ENCODE measurements at places on chromosomes 3 and 15.

GRCh38 chr3:101903451-101903871, 54.1 kb downstream of the NFKBIZ start:
- DNase-seq = no peak

- no peak for DNase-seq
Measured at GRCh38 chr3:195512798-195513345, 30.3 kb downstream of the PPP1R2 start.

GRCh38 chr15:70347321-70348225, 249.9 kb upstream of the TLE3 start:
- DNase-seq = no peak

- DNase-seq = no peak
Measured at GRCh38 chr15:52232327-52232726, 41.1 kb upstream of the GNB5 start.

DNA sequence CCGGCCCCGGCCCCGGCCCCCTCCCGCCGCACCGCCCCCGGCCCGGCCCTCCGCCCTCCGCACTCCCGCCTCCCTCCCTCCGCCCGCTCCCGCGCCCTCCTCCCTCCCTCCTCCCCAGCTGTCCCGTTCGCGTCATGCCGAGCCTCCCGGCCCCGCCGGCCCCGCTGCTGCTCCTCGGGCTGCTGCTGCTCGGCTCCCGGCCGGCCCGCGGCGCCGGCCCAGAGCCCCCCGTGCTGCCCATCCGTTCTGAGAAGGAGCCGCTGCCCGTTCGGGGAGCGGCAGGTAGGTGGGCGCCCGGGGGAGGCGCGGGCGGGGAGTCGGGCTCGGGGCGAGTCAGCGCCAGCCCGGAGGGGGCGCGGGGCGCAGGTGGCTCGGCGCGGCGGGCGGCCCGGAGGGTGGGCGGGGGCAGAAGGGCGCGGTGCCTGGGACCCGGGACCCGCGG, 352 bp downstream of the CHRD start:
- no peak for DNase-seq

- no peak for DNase-seq
Measured at GRCh38 chr3:133835418-133835743, 29.8 kb downstream of the SRPRB start.

- no peak for DNase-seq
Measured at GRCh38 chr3:126773783-126774182, 69.7 kb downstream of the CHCHD6 start.

- DNase-seq = no peak
Measured at GRCh38 chr15:35506272-35506870, 39.6 kb downstream of the DPH6 start.

GRCh38 chr15:34436126-34436955, 1.3 kb downstream of the GOLGA8A start:
- no peak for DNase-seq

- no peak for DNase-seq
Measured at GRCh38 chr3:149547954-149548668, 73.6 kb downstream of the TM4SF4 start.

DNA sequence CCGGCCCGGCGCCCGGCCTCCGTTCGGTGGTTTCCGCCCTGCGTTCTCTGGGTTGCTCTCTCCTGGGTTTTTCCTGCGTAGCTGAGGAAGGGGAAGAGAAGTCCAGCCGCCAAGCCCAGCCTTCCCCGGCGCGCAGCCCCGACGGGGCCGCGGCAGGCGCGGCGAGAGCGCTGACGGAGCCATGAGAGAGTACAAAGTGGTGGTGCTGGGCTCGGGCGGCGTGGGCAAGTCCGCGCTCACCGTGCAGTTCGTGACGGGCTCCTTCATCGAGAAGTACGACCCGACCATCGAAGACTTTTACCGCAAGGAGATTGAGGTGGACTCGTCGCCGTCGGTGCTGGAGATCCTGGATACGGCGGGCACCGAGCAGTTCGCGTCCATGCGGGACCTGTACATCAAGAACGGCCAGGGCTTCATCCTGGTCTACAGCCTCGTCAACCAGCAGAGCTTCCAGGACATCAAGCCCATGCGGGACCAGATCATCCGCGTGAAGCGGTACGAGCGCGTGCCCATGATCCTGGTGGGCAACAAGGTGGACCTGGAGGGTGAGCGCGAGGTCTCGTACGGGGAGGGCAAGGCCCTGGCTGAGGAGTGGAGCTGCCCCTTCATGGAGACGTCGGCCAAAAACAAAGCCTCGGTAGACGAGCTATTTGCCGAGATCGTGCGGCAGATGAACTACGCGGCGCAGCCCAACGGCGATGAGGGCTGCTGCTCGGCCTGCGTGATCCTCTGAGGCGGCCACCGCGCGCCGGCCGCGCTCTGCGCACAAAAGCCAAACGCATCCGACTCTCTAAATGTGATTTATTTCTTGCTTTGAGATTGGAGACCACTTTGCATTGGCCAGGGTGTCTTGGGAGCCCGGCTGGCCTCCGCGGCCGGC, 727 bp downstream of the RAP2B start:
- peak; percentile 10 for DNase-seq

GRCh38 chr3:157103280-157103679, 56.7 kb downstream of the CCNL1 start:
- DNase-seq = peak; percentile 31

- DNase-seq = no peak
Measured at GRCh38 chr15:36951731-36952247, 148.6 kb downstream of the MEIS2 start.

- DNase-seq = no peak
Measured at GRCh38 chr3:40997711-40998519, 201.4 kb upstream of the CTNNB1 start.

DNA sequence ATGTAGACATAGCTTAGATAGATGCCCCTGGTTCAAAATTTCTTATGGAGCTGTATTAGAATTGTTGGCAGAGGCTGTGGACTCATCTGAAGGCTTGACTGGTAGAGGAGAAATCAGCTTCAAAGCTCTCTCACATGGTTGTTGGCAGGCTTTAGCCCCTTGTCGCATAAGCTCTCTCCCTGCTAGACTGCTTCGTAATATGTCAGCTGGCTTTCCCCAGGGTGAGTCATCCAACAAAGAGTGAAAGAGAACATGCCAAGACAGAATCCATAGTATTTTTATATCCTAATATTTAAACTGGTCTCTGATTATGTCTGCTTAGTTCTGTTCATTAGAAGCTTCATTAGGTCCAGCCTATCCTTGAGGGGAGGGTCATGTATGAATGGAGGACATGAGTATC, 427.4 kb upstream of the NAALADL2 start:
- no peak for DNase-seq

- no peak for DNase-seq
Measured at GRCh38 chr3:149382101-149382467, 4.6 kb upstream of the TM4SF1 start.

GRCh38 chr3:186534113-186534669, 10.0 kb downstream of the CRYGS start:
- DNase-seq = no peak

- DNase-seq = no peak
Measured at GRCh38 chr15:61755467-61755866, 304.8 kb downstream of the VPS13C start.

DNA sequence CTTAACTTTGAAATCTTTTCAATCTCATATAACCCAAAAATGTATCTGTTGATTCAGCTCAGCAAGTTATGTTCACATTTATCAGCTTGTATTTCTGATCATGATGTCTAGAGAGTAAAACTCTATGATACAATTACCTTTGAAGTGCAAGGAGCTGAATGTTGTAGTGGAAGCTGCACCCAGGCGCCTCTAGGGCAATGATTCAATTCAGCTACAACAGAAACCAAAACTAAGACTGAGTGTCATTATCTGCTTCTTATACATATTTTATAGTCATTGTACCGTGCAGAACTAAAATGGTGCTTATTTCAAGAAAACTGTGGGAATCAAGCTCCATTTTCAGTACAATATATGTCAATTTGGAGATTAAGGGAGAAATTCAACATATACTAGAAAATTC, 1237.5 kb downstream of the ZPLD1 start:
- no peak for DNase-seq

DNA sequence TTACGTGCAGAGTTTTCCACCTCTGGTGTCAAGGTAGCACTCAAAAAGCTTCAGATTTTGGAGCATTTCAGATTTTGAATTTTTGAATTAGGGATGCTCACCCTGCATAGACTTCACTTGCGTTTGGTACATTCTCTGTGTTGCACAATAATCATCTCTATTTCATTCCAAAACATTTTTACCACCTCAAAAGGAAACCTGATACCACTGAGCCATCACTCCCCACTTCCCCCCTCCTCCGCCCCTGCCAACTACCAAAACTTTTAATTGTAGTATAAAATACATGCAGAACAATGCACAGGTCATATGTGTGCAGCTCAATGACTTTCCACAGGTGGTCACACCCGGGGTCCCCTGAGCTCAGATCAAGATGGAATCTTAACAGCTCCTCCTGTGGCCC, 208.8 kb downstream of the SV2B start:
- no peak for DNase-seq

DNA sequence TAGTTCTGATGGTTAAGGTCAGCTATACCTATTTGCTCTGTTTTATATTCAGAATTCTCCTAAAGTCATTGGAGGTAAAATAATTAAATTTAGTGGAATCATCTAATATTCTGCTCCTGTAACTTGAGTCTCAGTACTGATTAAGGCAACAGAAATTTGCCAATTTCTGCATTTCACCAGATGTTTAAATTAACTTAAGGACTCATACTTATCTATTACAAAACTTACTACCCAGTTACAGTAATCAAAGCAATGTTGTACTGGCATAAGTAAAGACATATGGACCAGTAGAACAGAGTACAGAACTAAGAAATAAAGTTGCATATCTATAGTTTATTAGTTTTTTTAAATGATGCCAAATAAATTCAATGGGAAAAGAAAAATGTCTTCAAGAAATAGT, 1043.8 kb downstream of the OTOL1 start:
- DNase-seq = no peak

- DNase-seq = no peak
Measured at GRCh38 chr3:62567097-62568021, 194.0 kb upstream of the FEZF2 start.

- no peak for DNase-seq
Measured at GRCh38 chr3:30473374-30474051, 132.9 kb upstream of the TGFBR2 start.

- no peak for DNase-seq
Measured at GRCh38 chr15:64568765-64569164, 108.4 kb downstream of the ZNF609 start.

DNA sequence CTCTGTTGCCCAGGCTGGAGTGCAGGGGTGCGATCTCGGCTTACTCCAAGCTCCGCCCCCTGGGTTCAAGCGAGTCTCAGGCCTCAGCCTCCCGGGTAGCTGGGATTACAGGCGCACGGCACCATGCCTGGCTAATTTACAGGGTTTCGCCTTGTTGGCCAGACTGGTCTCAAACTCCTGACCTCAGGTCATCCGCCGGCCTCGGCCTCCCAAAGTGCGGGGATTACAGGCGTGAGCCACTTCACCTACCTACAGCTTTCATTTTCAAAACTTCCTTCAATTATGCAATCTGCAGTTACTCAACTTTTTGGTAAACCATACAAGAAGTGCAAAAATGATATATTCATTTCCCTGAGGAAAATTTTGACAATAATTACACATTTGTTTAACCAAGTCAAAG, 14.0 kb downstream of the NANOGP8 start:
- DNase-seq = no peak

GRCh38 chr15:80179935-80180334, 27.1 kb downstream of the FAH start:
- no peak for DNase-seq

- no peak for DNase-seq
Measured at GRCh38 chr15:41838400-41838897, at the start of gene PLA2G4B. Gene PLA2G4B, plus strand, starts transcription at chr15:41838847. Its CDS starts 67 bp downstream, at chr15:41838914.

DNA sequence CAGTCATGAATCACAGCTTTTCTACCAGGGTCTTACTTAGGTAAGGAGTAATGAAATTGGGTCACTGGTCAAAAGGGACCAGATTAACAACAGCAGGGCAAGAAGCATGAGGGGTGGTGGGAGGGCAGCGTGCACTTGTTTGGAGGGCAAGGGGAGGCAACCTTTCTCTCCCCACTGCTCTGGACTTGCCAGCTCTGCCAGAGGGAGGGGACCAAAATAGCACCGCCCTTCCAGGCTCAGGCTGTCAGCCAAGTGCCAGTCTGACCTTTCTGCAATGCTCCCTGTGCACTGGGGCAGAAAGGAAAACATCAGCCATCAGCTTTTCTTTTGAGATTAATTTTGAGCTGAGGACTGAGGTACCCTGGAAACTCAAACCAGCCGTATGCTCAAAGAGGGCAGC, 4.5 kb upstream of the ULK3 start:
- DNase-seq = no peak

- DNase-seq = no peak
Measured at GRCh38 chr3:65145680-65146079, 457.9 kb upstream of the ADAMTS9 start.

DNA sequence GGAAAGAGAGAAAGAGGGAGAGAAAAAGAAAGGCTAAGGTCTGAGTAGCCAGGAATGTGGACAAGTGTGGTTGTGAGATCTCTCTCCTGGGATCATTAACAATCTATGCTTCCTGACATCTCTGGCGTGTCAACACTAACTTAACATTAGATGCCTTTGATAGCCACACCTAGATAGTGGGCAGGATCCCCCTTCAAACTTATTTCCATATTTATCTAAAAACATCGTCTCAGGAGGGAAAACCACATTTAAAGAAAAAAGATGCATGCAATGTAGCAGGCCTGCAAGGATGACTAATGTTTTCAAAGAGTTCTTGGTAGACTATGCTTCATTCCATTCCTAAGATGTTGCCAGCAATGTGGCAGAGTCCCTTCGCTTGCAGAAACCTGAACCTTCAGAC, 80.9 kb downstream of the MLH1 start:
- DNase-seq = no peak

GRCh38 chr15:40256638-40257235, 17.9 kb downstream of the PAK6 start:
- DNase-seq = no peak

- no peak for DNase-seq
Measured at GRCh38 chr15:81723701-81724100, 322.1 kb downstream of the MEX3B start.

- no peak for DNase-seq
Measured at GRCh38 chr3:184786280-184786941, 25.6 kb upstream of the VPS8 start.

DNA sequence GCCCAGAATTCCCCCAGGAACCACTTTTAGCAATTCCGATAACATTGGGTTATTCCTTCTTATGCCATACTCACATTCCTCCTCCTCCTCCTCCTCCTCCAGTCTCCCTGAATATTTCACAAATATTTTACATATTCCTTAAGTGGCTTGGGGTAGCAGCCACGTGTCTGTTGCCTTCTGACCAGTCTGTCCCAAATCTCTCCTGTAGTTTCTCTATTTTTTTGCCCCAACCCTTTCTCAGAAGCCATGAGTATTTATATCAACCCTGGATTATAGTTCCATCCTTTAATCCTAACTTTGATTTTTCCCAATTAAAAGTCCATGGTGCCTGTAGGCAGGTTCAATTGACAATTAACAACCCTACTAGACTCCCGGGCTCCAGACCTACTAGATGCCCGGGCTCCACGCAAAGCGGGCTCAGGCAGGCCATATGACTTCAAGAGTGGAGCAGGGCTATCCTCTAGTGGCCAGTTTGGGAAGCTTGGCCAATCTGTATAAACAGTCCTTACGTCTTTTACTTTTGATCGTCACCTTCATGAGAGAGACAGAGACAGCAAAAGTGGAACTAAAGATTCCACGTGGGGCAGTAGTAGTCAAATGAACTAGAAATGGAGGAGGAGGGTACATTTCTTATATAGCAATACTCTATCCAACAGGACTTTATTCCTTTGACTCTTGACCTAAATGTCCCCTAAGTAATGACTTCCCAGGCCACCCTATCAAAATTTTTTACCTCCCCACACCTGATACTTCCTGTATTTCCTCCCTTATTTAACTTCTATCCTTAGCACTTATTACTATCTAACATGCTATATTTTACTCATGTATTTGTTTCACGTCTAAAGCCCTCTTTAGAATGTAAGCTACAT, 69.7 kb downstream of the USF3 start:
- DNase-seq = no peak
